SK-N-SH treated with all-trans-retinoic acid at 6 μM for 48 hours (cell line): ENCODE measurements at places on chromosomes 5 and 9.
A peak's percentile ranks its signal among the peaks of the same experiment; 100 is the strongest.

DNA sequence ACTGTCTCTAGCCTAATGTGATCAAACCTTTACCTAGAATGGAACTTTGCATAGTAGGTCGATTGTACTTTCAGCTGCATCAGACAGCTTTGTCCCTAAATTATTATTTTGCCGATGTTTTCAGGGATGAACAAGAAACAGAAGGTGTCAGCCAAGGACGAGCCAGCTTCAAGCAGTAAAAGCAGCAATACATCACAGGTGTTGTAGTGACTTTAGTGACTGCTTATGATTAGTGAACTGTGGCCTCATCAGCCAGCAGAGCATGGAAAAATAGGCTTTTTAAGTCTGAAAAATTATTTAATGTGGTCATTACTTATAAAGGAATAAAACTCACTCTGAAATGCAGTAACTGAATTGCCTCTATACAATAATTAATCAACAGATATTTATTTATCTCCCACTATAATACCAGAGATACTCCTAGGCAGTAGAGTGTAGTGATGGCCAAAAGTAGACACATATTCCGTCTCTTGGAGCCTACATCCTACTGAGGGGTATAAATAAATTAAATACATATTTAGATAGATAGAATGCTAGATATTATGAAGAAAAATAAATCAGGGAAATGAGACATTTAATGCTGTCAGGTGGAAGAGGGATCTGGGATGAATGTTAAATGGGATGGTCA, 166.3 kb downstream of the PARP8 start:
- no peak for ATAC-seq

DNA sequence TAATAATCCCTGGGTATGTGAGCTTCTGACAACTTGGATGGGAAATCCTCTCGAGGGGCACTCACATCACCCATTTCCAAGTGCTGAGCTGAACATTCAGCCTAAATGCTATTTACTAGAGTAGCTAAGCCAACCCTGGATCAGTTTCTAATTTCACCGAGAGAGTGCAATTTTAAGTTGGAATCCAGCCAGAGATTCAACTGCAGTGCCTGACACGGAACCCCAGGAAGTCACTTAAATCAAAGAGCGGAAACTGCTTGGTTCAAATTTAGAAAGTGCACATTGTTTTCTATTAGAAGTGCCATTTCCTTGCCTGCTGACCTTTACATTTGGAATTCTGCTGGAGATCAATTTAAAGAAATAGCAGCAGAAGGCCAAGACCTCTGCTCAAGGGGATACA, 8.8 kb downstream of the SPRY4 start:
- peak; percentile 64 for ATAC-seq

DNA sequence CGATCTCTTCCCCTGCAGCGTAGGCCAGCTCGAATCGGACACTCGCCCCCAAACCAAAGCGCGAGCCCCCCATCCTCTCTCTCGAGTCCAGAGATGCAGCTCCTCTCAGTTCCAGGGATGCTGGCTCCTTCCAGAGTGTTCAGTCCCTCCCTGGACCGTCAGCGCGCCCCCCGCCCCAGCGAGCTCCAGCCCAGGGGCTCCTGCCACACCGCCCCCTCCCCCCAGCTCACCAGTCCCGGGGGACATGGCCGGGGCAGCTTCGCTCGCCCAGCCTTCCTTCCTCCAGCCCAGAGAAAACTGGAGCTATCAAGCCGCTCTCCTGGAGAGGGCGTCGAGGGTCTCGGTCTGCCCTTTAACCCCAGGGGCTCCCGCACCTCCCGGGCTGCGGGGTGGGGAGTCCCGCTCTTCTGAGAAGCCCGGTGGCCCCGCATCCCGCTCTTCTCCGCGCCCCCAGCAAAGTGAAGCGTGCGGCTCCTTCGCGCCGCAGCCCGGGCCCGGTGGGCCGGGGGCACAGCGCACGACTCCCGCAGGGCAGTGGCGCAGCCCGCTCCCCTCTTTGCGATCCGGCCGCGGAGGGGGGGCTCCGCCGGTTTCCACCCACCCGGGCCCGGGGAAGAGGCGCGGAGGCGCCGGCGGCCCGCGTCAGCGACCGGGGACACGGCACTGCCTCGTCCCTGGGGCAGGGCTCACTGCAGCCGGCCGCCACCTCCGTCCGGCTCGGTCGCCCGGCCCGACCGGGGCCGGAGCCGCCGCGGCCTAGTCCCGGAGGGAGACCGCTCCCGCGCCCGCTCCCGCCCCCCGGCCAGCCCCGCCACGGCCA, 587 bp downstream of the MIER3 start:
- peak; percentile 42 for ATAC-seq

DNA sequence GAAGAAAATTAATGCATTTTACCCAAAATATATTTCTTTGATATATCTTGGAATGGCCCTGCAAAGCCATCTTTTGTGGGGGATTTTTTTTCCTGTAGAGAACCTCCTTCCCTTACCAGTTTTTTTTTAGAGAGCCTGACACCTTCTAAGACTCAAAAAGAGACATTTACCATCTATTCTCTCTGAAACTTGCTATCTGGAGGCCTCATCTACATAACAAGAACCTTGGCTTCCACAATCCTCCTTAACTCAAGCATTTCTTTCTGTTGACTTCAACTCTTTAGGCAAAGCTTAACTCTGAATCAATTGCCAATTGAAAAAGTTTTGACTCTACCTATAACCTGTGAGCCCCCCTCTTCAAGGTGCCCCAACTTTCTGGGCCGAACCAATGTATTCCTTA, 6.2 kb downstream of the SLC45A2 start:
- no peak for ATAC-seq

- peak; percentile 8; the same call in 1 of the 3 replicates for ATAC-seq
Observed at GRCh38 chr5:95759634-95760033, 28.5 kb downstream of the RHOBTB3 start.

GRCh38 chr9:8960254-8960653, 1160.7 kb upstream of the DMAC1 start:
- no peak for ATAC-seq

GRCh38 chr5:107484281-107484680, 186.5 kb downstream of the EFNA5 start:
- ATAC-seq = no peak

DNA sequence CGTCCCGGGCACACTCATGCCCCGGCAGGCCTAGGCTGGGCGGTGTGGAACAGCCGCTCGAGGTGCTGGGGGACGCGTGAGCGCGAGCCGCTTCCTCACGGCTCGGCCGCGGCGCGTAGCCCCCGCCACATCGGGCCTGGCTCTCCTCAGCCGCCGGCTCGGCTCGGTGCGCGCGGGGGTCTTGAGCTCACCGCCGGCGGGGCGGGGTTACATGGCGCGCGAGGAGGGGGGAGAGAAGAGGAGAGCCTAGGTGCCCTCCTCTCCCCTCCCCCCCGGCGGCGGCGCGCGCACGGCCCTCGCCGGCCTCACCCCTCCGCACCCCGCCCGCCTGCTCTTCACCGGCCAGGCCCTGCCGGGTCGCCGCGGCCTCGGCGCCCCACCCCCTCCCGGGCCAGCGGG, 7.7 kb downstream of the RANBP6 start:
- peak; percentile 74 for ATAC-seq

- ATAC-seq = no peak
Observed at GRCh38 chr9:14706530-14707140, 13.4 kb upstream of the ZDHHC21 start.

DNA sequence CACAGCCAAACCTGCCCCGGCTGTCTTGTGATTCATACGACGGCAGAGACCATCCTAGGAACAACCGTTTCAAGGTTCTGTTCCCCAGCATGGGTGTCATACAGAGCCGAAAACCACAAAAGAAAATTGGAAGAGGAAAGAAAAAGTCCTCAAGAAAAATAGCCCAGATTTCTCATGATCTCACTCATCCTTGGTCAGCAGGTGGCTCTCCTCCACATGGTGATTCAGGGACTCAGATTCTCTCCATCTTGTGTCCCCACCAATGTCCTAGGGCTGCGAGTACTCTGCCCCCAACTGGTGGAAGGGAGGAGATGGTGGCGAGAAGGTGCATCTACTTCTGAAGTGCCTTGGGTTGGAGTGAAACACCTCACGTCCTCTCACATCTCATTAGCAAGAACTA, 25.6 kb downstream of the PDZD2 start:
- peak; percentile 34; the same call in 1 of the 3 replicates for ATAC-seq

GRCh38 chr5:80407735-80408483, at the start of gene ZFYVE16:
Gene ZFYVE16, plus strand, starts transcription at chr5:80408064. Its CDS starts 26,084 bp downstream, at chr5:80434148.
- ATAC-seq = peak; percentile 93

DNA sequence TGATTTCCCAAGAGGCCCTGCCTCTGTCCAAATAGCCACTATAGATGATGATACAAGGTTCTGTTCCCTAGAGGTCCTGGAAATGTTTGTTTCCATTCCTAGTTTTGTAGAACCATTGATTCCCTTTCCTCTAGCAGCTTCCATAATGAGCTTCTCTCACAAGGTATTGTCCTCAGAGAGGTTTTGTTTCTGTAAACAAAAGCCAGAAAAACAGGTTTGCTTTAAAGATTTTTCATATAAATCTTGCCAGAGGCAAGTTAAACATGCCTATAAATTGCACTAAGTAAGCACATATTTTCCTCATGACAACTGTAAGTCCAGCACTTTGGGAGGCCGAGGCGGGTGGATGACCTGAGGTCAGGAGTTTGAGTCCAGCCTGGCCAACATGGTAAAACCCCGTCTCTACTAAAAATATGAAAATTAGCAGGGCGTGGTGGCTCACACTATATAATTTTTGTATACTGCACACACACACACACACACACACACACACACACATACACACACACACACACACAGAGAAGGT, 1787.7 kb downstream of the EFNA5 start:
- no peak for ATAC-seq

- no peak for ATAC-seq
Observed at GRCh38 chr5:171989276-171989675, 17.2 kb downstream of the FBXW11 start.

DNA sequence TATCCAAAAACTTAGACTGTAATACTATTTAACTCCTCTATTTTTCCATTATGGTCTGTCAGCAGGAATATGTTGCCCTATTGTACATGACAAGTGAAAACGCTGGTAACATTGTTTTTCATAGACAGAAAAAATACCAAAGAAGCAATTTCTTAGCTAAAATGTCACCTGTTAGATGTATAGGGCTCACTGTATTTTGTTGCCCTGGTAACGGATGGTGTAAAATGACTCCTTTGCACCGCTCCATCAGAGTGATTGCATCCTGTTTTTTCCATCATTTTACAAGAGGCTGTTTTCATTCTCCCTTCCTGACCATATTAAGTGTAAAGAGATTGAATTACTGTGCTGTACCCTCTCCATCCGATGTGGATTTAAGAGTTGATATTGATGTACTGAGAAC, 460.1 kb upstream of the TLE4 start:
- ATAC-seq = no peak

DNA sequence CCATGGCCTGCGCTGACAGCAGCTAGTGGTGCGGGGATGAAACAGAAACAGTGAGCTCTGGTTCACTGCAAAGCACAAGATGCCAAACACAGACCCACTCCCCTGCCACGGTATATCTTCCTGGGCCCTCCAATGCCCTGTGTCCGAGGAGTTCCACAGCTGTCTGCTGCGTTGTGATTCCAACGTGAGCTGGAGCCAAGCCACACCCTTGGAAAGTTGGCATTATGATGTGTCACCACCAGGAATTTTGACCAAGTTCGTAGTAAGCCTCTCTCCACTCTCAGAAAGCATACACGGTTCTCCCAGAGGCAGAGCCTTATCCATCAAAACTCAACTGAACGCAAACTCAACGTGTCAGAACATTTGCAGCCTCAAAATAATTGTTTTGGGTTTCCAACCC, 55.6 kb downstream of the MACROH2A1 start:
- ATAC-seq = peak; percentile 31; the same call in 2 of the 3 replicates

- no peak for ATAC-seq
Observed at GRCh38 chr5:60794691-60795090, 49.4 kb downstream of the ELOVL7 start.

- no peak for ATAC-seq
Observed at GRCh38 chr5:113935453-113935852, 422.0 kb downstream of the YTHDC2 start.

- ATAC-seq = no peak; the same call in 2 of the 3 replicates
Observed at GRCh38 chr5:95923918-95924544, 37.6 kb downstream of the ELL2 start.

- no peak; the same call in 2 of the 3 replicates for ATAC-seq
Observed at GRCh38 chr9:77449240-77450084, 198.7 kb downstream of the GNA14 start.

DNA sequence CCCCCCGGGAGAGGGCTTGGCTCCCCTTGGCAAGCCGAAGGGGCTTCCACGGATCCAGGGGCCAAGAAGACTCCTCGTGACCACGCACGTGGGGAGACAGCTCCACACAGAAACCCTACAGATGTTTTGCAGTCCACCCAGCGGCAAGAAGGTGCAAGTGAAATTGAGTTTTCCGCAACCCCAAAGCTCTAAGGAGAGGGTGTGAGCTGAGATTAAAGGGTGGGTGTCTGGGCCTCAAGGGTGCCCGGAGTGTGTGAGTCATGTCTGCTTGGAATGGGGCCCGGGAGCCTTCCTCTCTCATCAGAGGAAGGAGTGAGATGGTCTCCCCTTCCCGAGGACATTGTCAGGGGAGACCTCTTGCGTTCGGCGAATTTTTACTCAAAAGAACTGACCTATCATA, 79.1 kb downstream of the OLFM1 start:
- ATAC-seq = no peak

GRCh38 chr5:151924564-151925301, at the start of gene GLRA1:
Gene GLRA1, minus strand, starts transcription at chr5:151924851. Its CDS starts 302 bp downstream, at chr5:151924549.
- peak; percentile 87 for ATAC-seq

DNA sequence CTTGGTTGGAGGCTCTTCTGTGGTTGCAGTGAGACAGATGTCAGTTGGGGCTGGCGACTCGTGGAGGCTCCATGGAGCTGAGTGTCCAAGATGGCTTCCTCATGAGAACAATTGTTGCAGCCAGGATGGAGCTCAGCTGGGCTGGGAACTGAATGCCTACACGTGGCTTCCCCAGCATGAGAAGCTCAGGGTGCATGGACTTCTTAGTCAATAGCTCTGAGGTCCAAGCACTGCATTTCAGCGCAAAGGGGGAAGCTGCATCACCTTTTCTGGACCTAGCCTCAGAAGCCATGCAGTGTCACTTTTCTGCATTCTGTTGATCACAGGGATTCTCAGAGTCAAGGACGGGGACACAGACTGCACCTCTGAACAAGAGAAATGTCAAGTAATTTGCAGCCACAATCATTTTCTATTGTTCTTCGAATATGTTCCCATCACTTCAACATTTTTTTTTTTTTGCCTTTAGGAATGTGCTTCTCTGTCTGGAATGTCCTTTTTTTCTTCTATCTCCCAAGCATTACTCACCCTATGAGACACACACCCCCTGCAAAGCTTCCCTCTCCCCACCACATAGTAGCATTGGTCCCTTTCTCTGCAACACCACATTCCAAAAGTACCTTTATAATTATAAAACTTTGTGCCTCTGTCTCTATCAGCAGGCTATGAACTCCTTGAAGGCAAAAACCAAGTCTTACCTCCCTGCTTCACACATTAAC, 57.5 kb upstream of the STK32A start:
- ATAC-seq = peak; percentile 82; the same call in 2 of the 3 replicates
